ENCODE measurements at places on chromosomes 2 and 18.

GRCh38 chr2:149290662-149291061 is 39.7 kb upstream of the LYPD6 start:
- DNase-seq, result no peak

DNA sequence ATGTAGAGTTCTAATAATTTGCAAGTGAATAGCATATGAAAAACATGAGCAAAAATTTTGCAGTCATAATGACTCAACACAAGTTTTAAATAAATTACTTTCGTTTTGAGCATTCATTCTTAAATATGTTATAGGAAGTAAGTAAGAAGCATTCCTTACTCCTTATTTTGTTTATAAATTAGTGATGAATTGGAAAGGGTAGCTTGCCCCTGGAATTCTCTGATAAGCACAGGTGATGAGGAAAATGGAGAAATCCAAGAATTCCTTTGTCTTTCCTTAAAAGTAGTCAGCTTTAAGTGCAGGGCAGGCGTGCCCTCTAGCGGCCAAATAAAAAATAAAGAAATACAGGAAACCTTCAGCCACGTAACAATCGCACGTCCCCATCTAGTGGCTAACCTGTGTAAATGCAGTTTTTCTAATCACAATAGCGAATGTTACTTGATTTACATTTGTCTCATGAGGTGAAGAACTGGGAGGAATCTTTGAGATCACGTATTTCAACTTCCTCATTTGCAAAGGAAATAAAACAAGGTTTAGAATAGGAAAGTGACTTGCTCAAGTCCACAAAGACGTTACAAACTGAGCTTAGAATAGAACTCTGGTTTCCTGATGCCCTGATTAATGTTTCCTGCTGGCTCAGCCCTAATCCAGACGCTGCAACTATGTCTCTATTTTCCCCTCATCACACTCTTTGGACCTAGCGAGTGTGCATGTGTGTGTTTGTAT is 47.2 kb upstream of the ZNG1B start:
- DNase-seq, result peak; percentile 75

- no peak for DNase-seq
Measured at GRCh38 chr2:219451661-219452360, 17.2 kb downstream of the SPEG start.

GRCh38 chr2:24359129-24360049 is 947 bp downstream of the ITSN2 start:
- DNase-seq, result no peak

Measured in HCEC 1CT (cell line).